Stimulated activated naive CD8-positive, alpha-beta T cell treated with anti-CD3 and anti-CD28 coated beads, Interleukin-15, amount 100 ng/mL, for 72 hours (primary cell): ENCODE measurements at places on chromosomes 7 and 10.

DNA sequence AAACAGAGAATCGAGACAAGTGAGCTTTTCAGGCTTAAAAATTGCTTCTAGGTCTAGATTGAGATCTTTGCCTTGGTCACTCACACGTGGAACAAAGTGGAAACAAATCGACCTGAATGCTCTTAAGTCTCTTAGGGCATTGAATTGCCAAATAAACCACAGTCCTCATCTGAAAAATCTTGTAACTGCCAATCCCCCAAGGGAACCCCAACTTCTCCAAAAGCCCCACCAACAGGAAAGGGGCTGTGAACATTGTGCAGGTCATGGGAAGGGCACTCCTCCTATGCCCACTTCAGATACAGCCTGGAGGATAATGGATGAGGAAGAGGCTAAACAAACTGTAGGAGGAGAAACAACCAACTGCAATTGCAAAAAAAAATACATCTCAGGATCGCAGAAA is 91.3 kb downstream of the DGKI start:
- DNase-seq, result no peak

DNA sequence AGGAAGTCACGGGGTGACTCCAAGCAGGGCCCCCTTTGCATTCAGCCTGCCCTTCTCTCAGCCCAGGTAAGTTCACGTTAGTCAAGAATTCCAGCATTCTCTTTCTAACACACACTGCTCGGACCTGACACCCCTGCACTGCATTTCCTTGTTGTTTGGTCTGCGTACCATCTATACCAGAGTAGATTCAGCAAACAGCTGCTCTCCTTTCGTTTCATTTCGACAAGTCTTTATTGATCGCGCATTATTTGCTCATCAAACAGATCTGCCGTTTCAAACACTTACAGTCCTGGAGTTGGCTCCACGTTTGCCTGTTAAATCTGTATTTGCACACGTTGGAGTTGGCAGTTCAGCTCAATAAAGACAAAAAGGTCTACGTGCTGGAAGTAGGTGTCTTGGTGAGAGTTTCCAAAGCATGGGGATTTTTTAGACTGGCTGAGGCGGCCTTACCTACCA is 495.1 kb downstream of the RPS24 start:
- DNase-seq, result no peak

DNA sequence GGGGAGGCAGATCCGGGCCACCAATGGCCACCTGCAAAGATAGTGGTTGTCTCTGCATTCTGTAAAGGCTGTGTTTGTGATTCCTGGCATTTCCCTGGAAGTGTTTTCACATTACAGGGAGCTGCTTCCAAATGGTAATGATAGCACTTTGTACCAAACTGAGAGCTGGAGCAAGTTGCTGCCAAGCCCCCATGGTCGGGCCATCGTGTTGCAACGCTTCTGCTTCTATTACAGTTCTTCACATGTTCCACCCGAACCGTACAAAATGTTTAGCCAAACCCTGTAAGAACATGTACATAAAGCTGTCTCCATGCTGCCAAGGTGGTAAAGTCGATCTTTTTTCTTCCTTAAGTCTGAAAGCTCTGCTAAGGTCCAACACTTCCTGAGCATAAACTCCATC is 397.7 kb upstream of the NFE2L3 start:
- DNase-seq, result no peak

DNA sequence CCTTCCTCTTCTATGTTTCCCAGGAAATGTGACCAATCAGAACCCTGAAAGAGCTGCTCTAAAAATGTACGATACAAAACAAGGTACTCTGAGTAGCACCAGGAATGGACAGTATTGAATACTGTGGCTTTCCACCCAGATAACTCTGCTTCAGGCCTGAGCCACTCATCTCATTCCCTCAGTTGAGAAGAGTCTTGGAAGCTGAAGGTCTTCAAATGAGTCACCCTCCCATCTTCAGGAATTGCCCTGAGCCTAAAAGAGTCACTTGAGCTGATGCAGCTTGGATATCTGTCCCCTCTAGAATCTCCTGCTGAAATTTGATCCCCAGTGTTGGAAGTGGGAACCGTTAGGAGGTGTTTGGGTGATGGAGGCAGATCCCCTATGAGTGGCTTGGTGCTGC is 210.4 kb downstream of the DGKI start:
- no peak for DNase-seq

DNA sequence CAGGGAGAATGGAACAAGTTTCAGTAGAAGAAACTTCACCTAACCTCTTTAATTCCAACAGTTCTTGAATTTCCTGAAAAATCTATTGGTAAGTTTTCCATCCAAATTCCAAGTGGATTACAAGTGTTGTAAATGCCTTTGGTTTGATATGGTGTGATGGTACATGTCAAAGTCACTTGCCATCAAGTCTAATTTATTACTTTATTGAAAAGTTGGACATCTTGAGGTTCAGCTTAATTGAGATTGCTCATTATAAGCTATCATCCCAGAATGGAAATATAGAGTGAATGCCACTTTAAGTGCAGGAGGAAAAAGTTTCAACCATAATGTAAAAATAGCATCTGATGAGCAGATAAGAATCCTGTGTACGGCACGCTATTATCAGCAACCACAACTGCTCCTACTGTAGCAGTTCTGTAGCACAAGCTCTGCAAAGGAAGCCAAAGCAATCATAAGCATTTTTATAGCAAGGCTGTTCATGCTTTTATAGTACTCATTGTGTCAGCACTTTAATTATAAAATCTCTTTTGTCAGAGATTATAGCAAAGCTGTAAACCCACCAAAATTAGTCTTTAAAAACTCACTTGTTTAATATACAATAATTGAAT is 991.8 kb upstream of the PHF14 start:
- DNase-seq, result no peak

GRCh38 chr10:112721080-112721698 is 228.9 kb upstream of the TCF7L2 start:
- no peak for DNase-seq

DNA sequence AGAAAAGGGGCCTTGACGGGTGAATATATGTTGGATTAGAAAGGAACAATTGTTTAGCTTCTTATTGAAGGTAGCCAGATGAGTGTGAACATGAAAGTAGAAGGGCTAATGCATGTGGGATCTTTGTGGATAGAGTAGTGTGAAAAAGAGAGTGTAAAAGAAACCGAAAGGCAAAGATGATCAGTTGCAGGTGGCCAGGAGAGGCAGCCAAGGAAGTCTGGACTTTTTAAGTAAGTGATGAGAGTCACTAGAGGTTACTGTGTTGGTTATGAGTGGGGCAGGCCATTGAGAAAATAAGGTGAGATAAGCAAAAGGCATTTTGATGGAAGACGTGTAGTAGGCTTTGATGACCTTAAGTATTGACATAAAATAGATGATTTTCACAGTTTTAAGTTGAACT is 64.7 kb upstream of the ETV1 start:
- no peak for DNase-seq

- no peak for DNase-seq
Observed at GRCh38 chr10:72008096-72008981, 44.1 kb downstream of the CHST3 start.

DNA sequence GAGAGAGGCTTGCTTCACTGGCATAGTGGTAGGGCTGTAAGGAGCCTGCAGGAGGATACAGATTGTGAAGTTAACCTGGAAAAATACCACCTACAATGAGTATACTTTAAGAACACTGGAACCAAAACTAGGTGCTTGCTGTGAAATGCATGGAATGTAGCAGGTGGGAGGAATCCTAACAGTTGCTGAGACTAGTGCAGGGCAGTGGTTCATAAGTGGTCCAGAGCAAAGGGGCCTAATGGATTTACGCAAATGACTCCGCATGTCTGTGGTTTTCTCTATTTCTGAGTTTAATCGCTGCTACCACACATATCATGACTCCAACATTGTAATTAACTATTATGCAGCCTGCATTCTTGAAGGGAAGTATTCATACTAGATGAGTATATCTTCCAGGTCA is 218.4 kb downstream of the CHRM2 start:
- no peak for DNase-seq

- no peak for DNase-seq
Observed at GRCh38 chr10:8035641-8036470, 18.6 kb upstream of the GATA3 start.

DNA sequence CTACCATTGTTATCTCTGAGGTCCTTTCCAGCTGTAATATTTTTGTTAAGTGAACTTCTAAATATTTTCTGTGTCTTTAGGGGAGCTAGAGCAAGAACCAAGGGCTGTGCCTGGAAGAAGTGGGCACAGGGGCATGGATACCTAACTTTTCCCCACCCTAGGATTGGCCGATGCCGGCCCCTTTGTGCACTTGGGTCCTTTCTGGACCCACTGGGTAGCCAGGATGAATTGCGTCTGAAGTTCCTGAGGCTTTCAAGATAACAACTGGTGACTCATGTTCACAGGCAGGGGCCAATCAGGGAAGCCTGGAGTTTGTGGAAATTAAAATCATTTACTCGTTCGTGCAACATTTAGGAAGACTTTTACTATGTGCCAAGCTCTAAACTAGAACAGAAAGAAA is 758 bp downstream of the DPCD start:
- DNase-seq, result no peak

DNA sequence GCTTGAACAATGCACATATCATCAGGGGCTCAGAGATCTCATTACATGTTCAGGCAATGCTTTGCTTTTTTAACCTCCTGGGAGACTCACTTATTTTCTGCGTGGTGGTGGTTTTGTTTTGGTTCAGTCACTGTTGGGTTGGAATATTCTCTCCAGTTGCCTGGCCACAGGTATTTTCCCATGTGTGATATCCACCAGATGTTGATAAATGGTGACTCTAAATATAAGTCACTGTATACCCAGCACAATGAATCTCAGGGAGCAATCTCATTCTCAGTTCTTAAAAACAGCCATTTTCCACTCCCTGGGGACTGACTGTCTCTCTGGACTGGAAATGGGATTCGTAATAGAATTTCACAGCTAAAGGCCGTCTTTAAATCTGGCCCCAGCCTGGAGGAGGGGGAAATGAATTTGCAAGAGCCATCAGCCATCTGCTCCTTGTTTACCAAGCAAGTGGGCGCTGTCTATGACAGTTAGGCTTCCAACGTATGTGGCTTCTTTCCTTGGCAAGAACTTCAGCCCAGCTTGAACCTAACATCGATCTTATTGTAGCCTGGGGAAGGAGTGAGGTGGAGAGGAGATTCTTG is 1106.2 kb downstream of the NRG3 start:
- no peak for DNase-seq

GRCh38 chr10:3872712-3873329 is 87.8 kb upstream of the KLF6 start:
- no peak for DNase-seq

DNA sequence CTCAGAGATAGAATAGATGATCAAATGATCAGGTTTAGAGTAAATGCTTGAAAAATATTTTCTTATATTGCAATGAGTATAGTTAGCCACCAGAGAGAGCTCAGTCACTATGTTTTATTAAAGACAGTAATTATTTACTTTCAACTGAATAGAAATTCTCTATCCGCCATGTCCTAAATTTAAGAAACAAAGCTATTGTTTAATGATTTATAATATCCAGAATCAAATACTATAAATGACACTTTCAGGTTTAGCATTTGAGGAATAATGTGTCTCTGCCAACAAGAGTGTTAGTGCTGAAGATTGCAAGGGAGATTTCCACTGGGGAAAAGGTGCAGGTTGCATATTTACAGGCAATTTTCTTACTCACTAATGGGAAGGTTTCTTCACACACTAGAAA is 184.7 kb downstream of the DGKB start:
- DNase-seq, result no peak

- DNase-seq, result no peak
Observed at GRCh38 chr7:93014410-93014809, 103.4 kb downstream of the SAMD9 start.

GRCh38 chr10:14686356-14686755 is 88.3 kb downstream of the FAM107B start:
- DNase-seq, result no peak

DNA sequence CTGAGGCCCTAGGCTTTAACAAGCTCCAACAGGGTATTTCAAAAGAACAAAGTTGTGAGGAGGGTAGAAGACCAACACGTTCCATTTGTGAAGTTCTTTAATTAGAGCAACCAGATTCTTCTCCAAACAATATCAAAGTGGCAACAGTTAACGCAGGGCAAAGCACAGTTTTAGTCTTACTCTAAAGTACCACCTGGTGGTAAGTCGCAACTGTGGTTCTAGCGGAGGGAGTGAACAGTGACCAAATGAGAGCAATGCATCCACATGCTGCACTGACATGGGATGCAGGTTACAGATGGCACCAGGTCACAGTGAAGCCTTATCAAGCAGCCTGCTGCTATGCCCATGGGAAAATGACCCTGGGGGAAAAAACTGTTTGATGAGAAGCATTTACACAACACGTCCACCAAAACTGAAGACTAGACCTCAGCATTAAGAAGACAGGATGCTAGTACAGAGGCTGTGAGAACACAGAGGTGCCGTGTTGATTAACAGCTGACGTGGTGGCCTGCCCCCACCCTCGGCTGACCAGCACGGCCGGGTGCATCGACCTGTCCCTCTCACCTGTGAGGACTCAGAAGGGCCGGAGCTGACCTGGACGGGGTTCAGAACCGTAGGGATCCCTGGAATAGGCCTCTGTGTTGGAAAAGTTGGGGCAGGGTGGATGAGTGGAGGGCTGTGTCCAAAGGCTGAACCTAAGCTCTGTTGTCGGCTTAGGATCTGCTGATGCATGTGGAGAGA is 211.2 kb downstream of the GLI3 start:
- DNase-seq, result no peak

GRCh38 chr10:71078454-71079145 is 133.8 kb upstream of the UNC5B start:
- peak; percentile 6 for DNase-seq

- no peak for DNase-seq
Observed at GRCh38 chr7:127154101-127154500, 98.6 kb downstream of the GRM8 start.

DNA sequence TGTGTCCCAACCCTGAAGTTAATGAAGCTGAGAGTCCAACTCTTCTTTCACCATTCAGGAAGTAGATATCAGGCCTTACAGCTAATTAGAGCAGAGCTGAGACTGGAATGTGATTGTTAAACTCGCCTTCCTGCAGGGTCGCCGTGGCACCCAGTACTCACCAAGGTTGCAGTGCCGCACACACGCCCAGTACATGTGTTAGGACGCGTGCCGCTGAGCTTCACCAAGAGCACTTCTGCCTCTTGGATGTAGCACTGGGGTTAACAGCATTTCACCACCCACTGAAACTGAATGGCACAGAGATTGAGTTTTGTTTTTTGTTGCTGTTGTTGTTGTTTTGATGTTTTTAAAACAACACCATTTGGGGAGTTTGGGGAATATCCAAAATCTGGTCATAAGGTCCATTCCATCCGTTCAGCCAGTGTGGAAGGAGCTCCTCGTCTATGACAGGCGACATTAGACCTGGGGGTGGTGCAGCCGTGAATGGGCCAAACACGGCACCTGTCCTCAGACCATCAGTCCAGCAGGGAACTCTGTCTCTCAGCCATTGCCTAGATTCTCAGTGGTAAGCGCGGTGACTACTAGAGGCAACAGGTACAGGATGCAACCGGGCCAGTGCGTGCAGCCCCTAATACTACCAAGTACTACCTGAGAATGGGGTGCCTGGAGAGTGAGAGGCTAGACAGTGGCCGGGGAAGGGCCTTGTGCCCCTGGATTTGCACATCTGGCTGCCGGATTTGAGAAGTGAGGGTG is 21.9 kb downstream of the WIPI2 start:
- DNase-seq, result no peak
